ENCODE measurements at places on chromosomes 7 and 10.

- DNase-seq, result no peak
These were observed 723.5 kb downstream of the GRM8 start for GRCh38 chr7:126529254-126529653.

GRCh38 chr7:26688936-26689506 is 175.4 kb downstream of the SKAP2 start:
- DNase-seq, result no peak

DNA sequence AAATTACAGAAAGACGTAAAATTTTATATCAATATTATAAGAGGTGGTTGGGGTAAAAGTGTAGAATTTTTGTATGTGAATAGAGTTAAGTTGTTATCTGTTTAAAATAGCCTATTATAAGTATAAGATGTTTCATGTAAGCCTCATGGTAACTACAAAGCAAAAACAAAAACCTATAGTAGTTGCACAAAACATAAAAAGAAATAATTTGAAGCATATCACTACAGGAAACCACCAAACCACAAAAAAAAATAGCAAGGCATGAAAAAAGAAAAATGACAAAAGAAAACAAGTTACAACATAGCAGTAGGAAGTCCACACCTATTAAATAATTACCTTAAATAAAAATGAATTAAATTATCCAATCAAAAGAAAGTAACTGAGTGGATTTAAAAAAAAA is 12.4 kb upstream of the GSTK1 start:
- DNase-seq, result no peak

DNA sequence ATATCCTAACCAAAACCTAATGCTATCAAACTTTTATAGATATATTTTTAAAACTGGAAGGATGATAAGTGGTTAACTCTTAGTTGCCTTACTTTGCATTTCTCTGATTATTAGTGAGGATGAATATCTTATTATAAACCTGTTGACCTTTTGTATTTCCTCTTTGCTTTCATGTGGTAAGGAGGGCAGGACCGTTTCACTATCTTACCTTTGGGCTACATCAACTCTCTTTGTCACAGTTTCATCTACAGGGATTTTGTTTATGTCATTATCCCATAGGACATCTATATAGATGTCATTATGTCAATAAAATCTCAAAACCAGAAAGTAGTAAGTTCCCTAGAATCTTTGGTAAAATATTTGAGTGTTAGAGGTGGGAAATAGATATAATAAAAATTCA is 219.3 kb downstream of the THSD7A start:
- no peak for DNase-seq

Data from activated CD4-positive, alpha-beta T cell treated with anti-CD3 and anti-CD28 coated beads for 36 hours (primary cell).